ENCODE measurements at places on chromosomes 13 and 19.

GRCh38 chr19:2720777-2721569 lies at the start of gene DIRAS1:
DIRAS1 (minus strand) TSS chr19:2721372; CDS start chr19:2717806, 3,566 bp downstream.
- no peak for DNase-seq

GRCh38 chr19:50890422-50891252 lies 17.4 kb downstream of the KLK2 start:
- no peak for DNase-seq

- no peak for DNase-seq
Observed at GRCh38 chr19:38389101-38389925, 816 bp downstream of the SPRED3 start.

DNA sequence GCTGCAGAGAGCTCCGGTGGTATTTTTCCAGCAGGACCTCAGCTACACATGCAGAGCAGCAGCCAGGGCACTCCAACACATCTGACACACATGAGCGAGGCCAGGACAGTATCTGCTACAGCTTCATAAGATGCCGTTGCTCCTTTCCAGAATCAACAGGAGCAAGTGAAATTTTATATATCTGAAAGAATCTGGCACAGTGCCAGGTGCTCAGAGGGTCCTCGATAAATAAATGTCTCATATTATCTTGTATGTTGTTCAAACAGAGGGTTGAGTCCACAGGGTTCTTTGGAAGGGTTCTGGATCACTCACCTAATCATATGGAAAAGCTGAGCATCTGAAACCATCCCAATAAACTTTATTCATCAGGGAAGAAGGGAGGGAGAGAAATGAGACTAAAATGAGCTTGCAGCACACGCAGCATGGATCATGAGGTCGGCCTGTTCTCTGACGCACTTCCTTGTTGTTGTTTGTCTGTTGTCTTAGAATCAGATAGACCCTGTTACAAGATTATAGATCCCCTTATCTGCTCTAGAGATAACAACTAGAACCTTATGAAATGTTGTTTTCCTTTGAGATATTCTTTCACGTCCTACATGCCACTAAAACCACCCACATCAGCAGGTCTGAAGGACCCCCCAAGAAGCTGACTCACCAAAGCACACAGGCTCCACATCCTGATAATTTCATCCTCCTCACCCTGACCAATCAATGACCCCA lies 3.2 kb upstream of the METTL21C start:
- no peak for DNase-seq

GRCh38 chr13:38899571-38899970 lies 91.1 kb downstream of the STOML3 start:
- no peak for DNase-seq

DNA sequence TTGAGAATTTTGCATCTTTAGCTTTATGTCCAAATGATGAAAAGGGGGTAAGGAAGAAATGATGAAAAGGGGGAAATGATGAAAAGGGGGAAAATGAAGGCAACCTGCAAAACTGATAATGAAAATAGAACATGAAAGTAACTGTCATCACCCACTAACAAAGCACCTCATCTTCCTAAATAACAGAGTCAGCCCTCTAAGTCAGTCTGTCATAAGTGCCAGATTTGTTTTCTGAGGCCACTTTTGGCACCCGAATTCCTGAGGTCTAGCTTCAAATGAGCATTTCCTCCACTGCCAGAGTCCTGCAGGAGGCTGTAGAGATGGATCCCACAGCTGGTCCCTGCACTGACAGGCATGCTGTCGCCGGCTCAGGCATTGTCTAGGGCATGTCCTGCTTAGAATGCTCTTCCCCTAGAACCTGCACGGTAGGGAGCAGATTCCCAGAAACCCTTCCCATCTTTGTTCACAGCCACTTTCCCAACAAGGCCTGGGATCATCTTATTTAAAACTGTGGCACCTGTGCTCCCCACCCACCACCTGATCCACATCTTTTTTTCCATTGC lies 25.3 kb downstream of the RAP2A start:
- DNase-seq: peak; percentile 51

- peak; percentile 42 for DNase-seq
Observed at GRCh38 chr19:30083125-30083681, 141.2 kb downstream of the URI1 start.
